ENCODE measurements at places on chromosomes 3 and 15.

GRCh38 chr15:80989081-80989517 is 520 bp downstream of the MESD start:
- no peak for DNase-seq

- no peak for DNase-seq
Observed at GRCh38 chr3:36762918-36763849, 1.2 kb downstream of the DCLK3 start.

- peak; percentile 64 for DNase-seq
Observed at GRCh38 chr3:107431246-107432012, 54.2 kb downstream of the CCDC54 start.

- DNase-seq = no peak
Observed at GRCh38 chr15:63512148-63512547, 7.8 kb downstream of the USP3 start.

DNA sequence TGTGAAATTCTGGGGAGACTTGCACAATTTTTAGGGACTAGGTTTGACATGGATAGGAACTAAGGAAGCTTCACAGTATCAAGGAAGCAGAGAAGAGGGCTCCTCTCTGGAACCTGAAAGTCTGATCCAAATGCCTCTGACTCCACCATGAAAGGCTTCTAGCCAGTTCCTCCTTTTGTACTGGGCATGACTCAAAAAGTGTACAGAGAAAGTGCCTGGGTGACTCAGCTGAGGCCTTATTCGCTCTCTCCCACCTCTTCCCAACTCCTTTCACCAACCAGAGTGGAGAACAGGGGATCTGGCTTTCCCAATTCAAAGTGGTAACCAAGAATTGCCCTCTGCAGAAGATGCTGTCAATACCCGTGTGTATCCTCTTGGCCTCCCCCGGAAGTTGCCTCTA is 342.9 kb upstream of the PROK2 start:
- DNase-seq = no peak
